Upper lobe of right lung (tissue), 1 donor: ENCODE measurements at places on chromosomes 2 and 18.

- no peak for DNase-seq
These were observed 3.5 kb upstream of the CROCC2 start for GRCh38 chr2:240902615-240903041.

DNA sequence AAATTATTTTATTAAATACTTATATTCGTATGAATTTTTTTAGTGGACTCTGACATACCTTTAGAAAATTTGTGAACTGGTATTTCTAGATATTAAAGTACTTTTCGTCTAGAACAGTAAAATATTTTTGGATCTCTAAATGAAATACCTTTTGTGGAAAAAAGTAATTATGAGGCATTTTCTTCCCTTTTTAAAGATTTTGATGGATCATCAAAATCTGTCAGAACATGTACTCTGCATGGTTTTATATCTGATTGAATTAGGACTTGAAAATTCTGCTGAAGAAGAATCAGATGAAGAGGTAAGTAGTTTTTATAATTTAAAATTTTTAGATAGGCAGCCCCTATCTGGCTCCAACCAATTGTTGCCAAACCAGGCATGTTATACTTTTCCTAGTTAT, 118.8 kb downstream of the UBR3 start:
- no peak for DNase-seq

GRCh38 chr2:5538772-5539171, 153.4 kb upstream of the SOX11 start:
- DNase-seq: no peak

DNA sequence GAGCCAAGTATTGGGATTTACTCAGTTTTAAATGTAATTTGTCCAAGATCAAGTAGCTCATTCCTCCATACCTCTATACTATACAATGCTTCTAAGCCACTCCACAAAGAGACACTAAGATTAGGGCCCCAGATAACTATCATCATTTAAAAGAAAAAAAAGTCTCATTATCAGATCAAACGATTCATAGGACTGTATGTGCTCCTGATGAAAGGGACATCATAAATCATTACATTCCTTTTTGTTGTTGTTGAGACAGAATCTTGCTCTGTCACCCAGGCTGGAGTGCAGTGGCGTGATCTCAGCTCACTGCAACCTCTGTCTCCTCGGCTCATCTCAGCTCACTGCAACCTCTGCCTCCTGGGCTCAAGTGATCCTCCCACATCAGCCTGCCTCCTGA, 2.2 kb upstream of the SLC3A1 start:
- DNase-seq: no peak

GRCh38 chr2:233406865-233407264, 52.6 kb downstream of the DGKD start:
- no peak for DNase-seq

DNA sequence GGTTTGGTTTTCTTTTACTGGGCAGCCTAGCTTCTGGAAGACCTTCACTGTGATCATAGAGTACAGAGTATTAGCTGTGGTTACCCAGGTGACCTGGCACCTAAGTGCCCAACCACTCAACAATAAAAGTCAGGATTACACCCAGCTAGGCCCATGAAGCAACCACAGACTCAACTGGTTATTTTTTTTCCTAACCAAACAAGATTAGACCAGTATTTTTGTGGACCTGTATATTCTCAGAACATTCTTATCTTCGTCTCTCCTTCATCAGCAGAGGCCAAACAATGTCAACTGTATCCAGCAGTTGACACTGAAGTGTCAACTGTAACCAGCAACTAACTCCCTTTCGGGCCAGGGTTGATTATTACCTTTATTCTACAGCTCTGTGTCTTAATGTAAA, 289.2 kb upstream of the SLC39A10 start:
- no peak for DNase-seq

GRCh38 chr2:227267410-227268115, 57.5 kb upstream of the MFF start:
- no peak for DNase-seq

- no peak for DNase-seq
These were observed 177.5 kb upstream of the ETAA1 start for GRCh38 chr2:67219651-67220050.

GRCh38 chr2:28958689-28959088, 22.4 kb upstream of the TOGARAM2 start:
- DNase-seq: no peak

GRCh38 chr2:98468621-98469236, 24.1 kb downstream of the INPP4A start:
- DNase-seq: no peak

DNA sequence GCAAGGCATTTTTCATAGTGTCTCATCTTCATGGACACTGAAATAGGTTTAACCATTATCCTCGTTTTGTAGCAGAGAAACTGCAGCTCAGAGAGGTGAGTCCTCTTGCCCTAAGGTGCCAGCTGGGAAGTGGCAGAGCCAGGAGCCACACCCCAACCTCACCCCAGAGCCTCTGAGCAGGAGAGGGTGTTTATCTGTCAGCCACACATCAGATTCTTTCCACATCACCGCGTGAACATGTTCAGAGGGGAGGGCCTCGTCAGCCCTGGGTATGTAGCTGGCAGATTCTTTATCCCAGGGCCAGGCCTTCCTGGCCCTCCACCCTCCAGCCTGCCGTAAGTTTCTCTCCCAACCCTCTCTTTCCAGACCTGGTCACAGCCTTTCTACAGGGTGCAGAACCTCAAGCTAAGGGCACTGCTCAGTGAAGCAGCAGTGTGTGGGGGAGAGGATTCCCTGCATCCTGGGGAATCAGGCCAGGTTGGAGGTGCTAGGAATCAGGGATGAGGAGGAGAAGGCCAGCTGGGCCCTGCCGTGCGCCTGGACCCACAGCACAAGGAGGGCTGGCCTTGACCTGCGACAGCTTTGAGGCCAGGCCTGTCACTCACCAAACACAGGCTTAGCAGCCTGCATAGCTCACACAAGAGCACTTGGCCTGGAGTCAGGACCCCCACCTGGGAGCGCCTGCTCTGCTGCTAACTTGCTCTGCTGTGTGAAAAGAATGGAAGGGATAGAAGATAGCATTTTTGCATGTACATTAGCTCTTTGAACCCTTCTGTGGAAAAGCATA, 111.3 kb upstream of the MCFD2 start:
- no peak for DNase-seq

DNA sequence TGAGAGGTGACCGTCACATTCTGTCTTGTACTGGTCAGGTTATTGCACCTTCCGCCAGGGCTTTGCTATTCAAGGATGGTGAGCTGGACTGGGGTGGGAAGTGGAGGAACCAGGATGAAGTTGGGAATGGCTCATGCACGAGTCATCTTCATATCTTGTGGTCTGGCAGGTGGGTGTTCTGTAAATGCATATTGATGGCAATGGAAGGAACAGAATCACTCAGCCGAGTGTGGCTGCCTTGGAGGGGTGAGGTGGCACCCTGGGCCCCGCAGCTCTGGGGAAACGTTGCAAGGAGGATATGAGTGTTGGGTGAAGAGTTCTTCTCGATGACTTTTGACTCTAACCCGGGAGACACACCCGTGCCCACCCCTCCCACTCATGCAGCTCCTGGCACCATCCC, 1.2 kb downstream of the NEU2 start:
- no peak for DNase-seq

DNA sequence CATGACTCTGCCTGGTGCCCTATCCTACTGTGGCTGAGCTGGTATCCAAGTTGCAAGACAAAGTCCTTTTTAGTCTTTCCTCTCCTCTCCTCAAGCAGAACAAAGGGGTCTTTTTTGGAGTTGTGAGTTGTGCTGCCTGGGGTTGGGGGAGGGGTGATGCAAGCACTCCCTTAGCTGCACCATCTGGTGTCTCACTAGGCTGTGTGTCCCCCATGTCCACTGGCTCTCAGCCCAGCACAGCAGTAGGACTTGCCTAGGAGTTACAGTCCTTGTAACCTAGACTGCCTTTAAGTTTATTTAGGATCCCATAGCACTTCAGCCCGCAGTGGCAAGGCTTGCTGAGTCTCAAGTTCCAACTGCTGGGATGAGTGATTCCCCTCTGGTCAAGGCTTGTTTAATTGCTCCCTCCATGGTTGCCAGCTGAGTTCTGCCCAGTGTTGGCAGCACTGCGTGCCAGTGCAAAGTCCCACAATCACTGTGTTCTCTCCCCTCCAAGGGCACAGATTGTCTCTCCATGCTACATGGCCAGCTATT, 13.2 kb upstream of the ILKAP start:
- DNase-seq: no peak

DNA sequence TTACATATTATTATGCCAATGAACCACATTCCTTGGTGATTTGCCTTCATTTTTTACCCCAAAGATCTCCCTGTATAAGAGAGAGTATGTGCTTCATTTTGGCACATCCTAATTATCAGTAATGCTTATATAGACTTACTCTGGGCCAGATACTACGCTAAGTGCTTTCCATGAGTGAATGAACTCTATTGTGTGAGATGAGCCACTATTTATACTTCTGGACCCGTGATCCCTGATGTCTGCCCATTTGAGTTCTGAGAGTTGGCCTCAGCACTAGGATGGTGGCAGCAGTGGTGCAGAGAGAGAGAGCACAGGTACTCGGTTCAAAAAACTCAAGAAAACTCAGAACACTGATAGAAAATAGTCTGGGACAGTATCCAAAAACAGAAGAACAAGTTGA, 17.4 kb upstream of the KCMF1 start:
- no peak for DNase-seq

DNA sequence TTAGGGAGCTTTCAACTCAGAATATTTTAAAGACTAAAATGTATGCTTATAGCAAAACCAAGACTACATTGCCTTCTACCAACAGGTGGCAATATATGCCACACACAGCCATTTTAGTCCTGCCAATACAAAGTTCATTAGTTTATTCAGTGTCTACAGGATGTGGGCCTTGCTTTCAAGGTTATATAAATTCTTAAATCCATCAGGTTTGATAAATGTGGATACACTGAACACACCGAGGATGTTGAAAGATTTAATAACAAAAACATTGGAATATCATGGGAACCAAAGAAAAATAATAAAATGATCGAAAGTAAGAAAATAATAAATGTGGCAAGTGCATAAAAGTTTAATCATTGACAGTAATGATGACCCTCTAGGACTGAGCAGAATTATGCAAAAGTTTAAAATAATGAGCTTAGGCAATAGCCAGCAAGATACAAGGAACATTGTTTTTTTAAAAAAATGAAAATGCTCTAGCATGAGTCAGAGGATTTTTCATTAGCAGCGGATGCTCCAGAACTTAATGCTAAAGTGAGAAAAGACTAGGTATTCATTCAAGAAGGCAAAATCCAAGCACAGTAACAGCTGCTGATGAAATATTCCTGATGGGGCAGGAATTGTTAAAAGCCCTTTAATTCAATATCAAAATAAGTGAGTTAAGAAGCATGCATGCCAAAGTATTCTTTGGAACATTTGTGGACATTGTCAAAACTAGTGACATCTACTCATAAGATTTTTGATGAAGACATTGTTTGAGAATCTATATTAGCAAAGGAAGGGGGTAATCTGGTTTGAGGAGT, 14.2 kb downstream of the SCN9A start:
- DNase-seq: no peak

- no peak for DNase-seq
These were observed 45.0 kb upstream of the TCF4 start for GRCh38 chr18:55633032-55633431.

DNA sequence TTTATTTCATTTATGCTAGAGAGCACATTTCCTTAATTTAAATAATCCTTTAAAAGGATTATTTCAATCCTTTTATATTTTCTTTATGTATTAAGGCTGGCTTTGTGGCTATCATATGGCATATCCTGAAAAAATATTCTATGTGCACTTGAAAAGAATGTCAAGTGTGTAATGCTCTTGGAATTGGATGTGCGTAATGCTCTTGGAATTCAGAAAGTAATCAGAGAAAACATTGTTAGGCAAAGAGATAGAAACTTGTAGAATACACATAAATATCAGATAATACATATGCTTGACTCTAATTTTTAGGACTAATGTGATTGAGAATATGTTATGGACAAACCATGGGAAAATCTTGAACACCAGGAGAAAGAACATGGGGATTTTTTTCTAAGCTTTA, 197.5 kb upstream of the COL3A1 start:
- no peak for DNase-seq

- no peak for DNase-seq
These were observed 695.7 kb downstream of the TDRD15 start for GRCh38 chr2:21819454-21819853.

DNA sequence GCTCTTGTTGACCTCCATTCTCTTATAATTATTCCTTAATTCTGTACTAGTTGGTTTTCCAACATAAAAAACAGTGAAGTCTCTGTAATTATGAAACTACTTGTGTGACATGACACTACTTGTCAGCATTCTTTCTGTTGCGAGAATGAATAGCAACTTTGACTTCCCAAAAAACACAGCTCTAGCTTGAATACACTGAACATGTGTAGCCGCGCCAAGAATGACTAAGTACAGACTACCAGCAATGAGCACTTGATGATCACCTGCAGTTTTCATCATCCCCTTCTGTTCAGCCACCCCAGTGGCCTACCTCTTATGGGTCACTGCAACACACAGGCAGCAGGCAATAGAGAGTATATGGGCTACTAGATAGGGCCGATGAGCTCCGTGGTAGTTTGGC, 229.3 kb downstream of the TGIF1 start:
- no peak for DNase-seq

GRCh38 chr2:86274265-86274917, 63.0 kb downstream of the REEP1 start:
- DNase-seq: no peak

DNA sequence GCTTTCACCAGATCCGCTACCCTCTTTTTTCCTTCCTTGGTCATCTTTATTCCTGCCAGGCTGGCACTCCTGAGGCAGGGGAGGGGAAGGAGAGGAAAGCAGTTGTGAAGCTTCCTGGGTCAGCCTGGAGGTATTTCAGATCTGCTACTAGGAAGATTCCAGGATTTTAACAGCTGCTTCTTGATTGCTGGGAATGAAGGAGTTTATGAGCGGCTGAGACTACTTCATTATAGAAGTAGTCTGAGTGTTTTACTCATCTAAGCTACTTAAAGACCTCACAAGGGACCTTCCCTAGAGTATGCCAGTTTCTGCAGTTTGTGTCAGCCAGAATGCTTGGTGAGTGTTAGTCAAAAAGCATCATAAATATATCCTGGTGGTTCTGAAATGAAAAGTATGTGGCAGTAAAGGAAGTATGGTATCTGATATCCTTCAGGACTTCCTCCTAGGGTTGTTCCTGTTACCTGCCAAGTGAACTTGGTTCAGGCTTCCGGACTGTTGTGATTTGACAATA, 1.9 kb downstream of the TANC1 start:
- no peak for DNase-seq

- DNase-seq: no peak
These were observed 21.7 kb downstream of the SLC39A6 start for GRCh38 chr18:36107477-36107876.

- no peak for DNase-seq
These were observed 592.4 kb downstream of the DPP10 start for GRCh38 chr2:115034801-115035200.

DNA sequence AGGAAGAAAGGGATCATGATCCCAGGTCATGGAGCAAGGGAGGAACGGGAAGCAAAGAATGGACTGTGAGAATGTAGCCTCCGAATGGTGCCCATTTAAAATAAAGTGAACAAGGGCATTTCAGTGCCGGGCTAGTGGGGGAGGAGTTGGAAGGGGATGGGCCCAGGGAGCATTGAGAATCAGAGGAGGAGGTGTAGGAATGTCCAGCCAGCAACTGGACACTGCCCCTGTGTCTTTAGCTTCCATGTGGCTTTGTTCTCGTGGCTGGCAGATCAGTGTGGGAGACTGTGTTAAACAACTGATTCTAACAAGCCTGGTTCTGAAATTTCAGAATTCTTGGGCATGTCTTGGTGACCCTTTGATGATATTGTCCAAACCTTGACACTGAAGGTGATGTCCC, 1.4 kb upstream of the RNF103 start:
- no peak for DNase-seq

GRCh38 chr2:235937087-235937486, 231.1 kb downstream of the GBX2 start:
- DNase-seq: no peak
